ENCODE measurements at places on chromosomes 7 and 10. TPM values are rescaled to one million over a fixed set of nuclear protein-coding genes. Genes with fewer than 3 reads are reported as not detected.

DNA sequence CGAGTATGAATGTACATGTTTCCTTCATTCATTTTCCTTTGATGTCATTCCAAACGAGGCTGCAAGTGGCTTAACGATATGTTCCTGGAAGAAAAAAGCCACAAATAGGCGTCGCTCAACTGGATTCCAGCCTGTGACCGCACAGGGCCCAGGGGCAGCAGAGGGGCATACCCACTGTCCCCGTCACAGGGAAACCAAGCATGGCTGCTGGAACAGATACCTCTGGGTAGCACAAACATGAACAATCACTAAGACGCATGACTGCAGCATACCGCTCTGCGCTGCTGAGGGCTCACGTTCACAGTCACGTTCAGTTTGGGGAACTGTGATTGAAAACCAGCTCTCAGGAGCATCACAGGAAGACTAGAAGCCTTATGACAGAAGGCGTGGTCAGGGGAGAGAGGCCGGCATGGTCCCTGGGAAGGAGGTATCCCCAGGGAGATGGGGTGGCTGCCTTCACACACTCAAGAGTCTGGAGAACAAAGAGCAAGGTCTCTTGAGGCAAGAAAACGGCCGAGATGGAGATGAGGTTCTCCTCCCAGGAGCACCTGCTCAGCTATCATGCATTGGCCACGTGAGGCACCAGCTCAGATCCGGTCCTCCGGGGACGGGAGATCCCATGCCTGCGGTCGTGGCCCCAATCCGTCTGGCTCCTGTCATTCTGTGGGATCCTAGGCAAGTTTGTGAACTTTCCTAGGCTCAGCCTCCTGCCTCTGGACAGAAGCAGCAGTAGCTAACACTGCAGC is 213.6 kb downstream of the DIP2C start:
- peaks cover 4% of the 10 kb centered on the region for H3K27me3 ChIP-seq
- peaks cover 6% of the 10 kb centered on the region for H3K36me3 ChIP-seq
- no peak overlapping the region for H3K4me3 ChIP-seq

DNA sequence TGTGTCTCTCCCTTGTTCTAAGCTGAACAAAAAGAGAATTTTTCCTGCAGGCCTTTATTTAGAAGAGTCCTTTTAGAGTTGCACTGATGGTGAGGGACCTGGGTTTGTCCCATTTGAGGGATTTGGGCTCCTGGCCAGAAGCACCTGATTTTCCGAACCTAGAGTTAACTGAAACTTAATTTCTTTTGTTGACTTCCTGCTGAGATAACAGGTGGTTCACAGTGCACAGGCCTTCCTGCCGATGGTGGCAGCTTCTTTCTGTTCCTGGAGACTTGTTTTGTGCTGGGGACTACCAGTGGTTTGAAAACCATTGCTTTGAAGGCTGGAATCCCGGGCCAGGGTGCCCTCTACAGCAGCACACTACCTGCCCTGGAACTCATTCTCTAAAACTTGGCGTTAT is 99.2 kb downstream of the SUGCT start:
- peaks cover 15% of the 10 kb centered on the region for H3K4me1 ChIP-seq
- H3K27ac ChIP-seq, result peak overlapping the region; percentile 64

IDI2 gene
- total RNA-seq, result not detected

DDX56 gene
- total RNA-seq, result 94.1 TPM

LIPK gene
- total RNA-seq, result not detected

GIGYF1 gene
- total RNA-seq, result 71.5 TPM

MUC12 gene
- total RNA-seq, result not detected

CHST3 gene
- not detected for total RNA-seq

MSMB gene
- total RNA-seq, result not detected
